ENCODE measurements at places on chromosomes 11 and 22.

DNA sequence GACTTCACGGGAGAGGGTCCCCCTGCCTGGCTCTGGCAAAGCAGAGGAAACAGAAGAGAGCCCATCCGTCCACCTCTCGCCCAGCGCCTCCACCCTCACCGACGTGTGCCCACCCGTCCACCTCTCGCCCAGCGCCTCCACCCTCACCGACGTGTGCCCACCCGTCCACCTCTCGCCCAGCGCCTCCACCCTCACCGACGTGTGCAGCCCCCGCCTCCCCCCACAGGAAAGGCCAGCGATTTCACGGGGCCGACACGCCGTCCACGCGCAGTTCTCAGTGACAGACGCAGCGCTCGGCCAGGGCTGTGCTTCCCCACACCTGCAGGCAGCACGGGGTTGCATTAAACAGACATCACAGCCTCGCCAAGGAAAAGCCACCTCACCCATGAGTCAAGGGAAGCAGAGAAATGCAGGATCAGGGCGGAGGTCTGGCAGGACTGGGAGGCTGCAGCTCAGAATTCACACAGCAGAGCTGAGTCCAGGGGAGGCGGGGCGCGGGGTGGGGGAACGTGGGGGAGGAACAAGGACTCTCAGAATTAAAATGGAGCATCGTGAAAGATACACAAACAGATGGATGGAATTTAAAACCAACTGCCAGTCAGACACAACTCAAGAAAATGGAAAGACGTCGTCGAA lies 377.7 kb downstream of the BRD1 start:
- DNase-seq = no peak

- DNase-seq = peak; percentile 67
These were observed at the start of gene CLDN5 for GRCh38 chr22:19524170-19525115. Gene CLDN5, minus strand, starts transcription at chr22:19524410. Its CDS starts 155 bp downstream, at chr22:19524255.

- DNase-seq = no peak
These were observed 18.7 kb downstream of the DRICH1 start for GRCh38 chr22:23613193-23613972.

- DNase-seq = no peak
These were observed at the start of gene OR9I1 for GRCh38 chr11:58125469-58125868. Gene OR9I1, minus strand, starts transcription at chr11:58125530. Its CDS starts 6,086 bp downstream, at chr11:58119444.

- no peak for DNase-seq
These were observed 499.5 kb upstream of the LUZP2 start for GRCh38 chr11:23997356-23997755.

GRCh38 chr11:33531743-33532181 lies 168.9 kb downstream of the C11orf91 start:
- DNase-seq = no peak

DNA sequence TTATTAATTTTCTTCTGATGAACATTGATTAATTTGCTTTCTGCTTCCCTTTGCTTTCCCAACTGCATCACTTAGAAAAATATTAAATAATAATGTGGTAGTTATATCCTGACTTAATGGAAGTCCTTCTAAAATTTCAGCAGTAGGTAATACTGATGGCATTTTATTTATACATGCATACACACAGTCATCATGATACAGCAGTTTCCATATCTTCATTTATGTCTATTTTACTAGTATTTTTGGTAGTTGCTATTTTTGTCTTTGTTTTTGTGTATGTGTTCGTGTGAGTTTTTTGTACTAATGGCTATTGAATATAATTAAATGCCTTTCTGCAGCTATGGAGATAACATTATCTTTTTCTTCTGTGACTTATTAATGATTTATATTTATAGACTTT lies 484.7 kb upstream of the CNTN5 start:
- DNase-seq = no peak

DNA sequence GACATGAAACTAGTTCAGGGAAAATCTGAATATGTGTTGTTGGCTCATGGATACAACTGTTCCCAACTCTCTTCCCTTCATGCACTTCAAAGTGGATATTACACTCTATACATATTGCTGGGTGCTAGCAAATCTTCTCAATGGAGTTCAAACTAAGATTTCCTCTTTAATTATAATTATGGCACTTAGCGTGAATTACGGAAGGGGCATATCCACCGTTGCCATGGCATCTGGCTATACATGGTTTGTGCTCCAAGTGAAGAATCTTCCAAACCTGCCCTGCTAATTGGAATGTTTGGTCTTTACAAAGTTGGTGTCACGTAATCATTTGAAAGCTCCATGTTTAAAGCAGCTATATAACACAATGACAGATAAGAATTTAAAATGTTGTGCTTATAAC lies 5.6 kb downstream of the MPPED2 start:
- no peak for DNase-seq

GRCh38 chr11:7949934-7950333 lies 8.4 kb upstream of the OR10A3 start:
- no peak for DNase-seq

- DNase-seq = peak; percentile 4
These were observed 5.2 kb downstream of the USP2 start for GRCh38 chr11:119376197-119376847.

GRCh38 chr11:86119077-86119476 lies 50.2 kb upstream of the PICALM start:
- DNase-seq = no peak

DNA sequence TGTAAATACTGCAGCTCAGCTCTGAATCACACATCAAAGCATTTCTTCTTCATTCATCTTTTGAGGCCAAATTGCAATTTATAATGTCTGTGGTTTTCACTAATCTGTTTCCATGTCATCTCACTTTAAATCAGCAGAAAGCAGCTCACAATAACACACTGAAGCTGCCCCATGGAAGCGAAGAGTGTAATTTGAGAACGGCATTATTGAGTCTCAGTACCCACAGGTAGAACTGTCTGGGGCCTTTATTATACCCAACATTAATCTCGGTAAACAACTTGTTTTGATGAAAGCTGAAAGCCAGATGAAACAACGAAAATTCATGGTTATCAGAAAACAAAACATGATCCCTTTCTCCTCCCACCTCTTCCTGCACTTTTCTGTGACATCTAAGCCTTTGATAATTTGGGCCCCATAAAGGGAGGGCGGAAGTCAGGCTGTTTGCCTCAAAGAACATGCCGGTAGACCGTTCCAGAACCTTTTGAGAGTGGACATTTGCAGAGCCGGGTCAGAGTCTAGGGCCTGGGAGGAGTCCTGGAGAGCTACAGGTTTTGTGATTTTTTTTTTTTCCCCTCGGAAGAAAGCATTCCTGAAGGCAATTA lies 68.2 kb upstream of the SESN3 start:
- DNase-seq = no peak

DNA sequence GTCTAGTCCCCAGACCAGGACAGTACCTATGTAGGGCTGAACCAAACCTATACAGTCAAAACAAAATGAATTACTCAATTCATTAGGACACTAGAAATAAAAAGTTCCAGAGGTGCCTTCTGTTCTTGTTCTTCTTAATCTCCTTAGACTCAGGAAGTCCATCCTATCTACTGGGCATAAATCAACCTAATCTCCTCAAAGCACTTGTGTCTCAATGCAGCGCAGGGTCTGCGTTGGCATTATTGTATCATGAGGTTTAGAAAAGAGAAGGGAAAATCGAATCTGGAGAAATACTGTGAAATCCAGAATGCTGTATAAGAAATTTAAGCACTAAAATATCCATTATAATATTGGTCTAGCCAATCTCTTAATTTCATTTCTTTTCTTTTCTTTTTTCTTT lies 2.4 kb upstream of the OR10V1 start:
- no peak for DNase-seq

- DNase-seq = no peak
These were observed 2.2 kb upstream of the TNFRSF13C start for GRCh38 chr22:41928593-41929417.

DNA sequence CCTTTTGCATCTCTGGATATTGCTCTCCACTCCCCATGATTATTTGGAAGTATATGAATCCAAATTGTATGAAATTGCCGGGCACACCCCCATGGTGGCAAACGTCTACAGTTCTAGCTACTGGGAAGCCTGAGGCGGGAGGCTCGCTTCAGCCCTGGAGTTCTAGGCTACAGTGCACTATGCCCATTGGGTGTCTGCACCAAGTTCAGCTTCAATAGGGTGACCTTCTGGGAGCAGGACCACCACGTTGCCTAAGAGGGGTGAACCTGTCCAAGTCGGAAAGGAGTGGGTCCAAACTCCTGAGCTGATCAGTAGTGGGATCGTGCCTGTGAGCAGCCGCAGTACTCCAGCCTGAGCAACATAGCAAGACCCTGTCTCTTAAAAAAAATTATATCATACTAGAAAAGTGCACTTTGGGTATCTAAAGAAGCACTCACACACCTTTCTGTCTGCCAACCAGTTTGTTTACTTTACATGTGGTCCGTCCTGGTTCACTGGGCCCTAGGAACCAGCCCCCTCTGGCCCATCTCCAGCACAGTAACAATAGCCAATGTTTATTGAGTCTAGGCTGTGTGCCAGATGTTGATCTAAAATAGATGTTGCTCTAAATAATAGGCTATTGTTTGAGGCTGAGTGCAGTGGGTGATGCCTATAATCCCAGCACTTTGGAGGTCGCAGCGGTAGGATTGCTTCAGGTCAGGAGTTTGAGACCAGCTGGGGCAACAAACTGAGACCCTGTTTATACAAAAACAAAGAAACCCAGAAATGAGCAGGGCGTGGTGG lies 16.4 kb upstream of the KAT5 start:
- no peak for DNase-seq

GRCh38 chr11:12380565-12381325 lies 3.4 kb downstream of the PARVA start:
- DNase-seq = no peak

GRCh38 chr11:86046116-86046515 lies 22.8 kb downstream of the PICALM start:
- DNase-seq = no peak

DNA sequence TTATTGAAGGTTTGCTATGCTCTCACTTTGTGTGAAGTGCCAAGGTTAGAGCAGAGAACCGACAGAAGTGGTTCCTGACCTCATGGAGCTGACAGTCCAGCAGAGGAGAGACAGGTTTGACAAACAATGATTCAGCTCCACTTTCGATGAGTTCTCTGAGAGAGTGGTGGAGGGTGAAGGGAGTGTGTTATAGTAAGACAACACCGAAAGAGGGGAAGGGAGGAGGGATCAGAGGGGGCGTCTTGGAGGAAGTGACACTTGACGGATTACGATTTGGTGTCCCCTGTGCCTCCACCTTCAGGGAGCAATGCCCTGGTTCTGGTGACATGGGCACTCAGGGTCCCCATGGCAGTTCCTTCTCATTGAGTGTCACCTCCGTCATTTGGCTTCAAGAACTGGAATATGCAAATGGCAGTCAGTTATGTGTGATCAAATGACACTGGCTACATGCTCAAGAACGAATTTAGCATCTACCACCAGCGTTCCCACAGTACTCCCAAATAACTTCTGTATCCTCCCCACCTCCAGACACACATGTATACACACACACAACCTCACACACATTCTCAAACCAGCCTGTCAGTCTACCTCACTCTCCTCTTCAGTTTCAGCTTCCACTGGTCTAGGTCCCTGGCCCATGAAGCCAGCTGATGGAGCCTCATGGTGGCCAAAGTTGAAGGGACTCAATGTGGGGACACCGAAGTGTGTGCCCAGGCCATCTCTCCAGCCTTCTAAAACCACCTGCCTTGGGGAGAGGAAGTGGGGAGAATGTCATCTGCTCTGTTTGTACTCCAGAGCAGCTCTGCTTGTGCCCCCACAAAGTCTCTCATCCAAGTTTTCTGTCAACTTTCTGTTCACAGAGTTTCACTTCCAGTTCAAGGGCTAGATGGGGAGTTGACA lies 31.4 kb upstream of the NUP160 start:
- no peak for DNase-seq

DNA sequence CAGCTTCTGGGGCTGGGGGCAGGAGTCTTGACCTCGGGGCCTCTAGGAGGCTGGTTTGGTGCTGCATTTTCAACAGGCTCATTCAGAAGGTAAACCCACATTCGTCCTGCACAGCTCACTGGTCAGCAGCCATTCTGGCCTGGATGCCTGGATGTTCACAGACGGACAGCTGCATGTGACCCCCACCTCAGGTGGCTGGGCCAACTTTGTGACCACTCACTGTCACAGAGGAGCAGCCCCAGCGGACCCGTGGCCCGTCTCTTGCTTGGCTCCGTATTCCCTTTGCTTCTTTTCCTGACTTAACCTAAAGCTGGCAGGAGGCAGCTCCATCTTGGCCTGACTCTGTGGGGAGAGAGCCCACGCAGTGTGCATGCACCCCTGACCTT lies 8.2 kb downstream of the DGCR8 start:
- DNase-seq = no peak

DNA sequence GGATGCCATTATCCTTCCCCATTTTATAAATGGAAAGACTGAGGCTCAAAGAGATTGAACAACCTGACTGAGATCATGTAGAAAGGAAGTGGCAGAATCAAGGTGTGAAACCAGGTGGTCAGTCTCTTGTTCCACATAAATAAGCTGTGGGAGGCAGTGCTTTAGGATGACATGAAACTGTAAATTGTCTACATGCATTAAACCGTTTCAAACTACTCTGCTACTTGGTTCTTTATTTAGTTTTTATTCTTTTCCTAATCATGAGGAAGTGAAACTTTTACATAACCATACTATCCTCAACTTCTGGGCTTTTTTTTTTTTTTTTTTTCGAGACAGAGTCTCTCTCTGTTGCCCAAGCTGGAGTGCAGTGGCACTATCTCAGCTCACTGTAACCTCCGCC lies 34.9 kb downstream of the CADM1 start:
- DNase-seq = peak; percentile 7

GRCh38 chr11:104876861-104877431 lies 21.3 kb downstream of the CASP12 start:
- DNase-seq = no peak

GRCh38 chr22:20568502-20569058 lies 61.2 kb downstream of the MED15 start:
- DNase-seq = no peak

DNA sequence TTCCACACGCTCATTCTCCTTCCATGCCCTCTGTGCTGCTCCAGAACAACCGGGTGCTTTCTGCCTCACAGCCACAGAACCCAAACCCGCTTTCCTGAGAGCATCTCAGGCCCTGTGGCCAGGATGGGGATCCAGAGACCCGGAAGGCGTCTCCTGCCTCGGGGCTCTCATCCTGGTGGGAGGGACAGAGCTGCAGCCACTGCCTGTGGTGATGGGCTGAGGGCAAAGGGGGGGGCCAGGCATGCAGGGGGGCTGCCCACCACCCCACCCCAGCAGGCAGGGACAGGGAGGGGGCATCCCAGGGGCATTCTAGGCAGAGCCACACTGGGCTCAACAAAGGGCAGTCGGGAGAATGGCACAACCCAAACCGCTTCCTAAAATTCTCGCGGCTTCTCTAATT lies 41.4 kb downstream of the CERK start:
- DNase-seq = no peak

DNA sequence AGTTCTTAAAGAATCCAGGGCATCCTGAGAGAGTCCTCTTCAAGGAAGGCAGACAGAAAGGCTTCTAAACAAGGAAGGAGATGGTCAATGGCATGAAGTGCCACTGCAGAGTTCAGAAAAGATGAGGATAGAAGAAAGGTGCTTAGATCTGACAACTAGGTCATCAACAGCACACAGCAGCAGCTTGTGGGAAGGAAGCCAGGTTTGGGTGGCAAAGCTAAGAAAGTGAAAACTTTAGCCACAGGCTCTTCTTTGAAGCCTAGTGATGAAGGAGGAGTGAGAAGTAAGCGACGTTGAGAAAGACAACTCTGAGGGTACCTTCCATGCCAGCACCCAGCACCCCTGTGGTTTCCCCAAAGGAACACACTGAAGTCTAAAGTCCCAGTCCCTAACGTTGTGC lies 92.0 kb downstream of the LARGE1 start:
- DNase-seq = no peak

Measured in GM13977 (cell line).